HT1080 (cell line): ENCODE measurements at places on chromosomes 13 and 19.
A peak's percentile ranks its signal among the peaks of the same experiment; 100 is the strongest.

DNA sequence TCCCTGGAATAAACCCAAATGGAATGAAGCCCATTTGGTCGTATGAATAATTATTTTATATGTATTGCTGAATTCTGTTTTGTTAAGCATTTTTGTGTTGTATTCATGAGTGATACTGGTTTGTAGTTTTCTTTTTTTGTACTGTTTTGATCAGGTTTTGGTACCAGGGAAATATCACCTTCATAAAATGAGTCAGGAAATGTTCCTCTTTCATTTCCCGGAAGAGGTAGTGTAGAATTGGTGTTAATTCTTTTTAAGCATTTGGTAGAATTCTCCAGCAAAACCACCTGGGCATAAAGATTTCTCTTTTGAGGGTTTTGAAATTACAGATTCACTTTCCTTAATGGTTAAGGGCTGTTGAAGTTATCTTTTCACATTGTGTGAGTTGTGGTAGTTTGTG, 13.3 kb downstream of the SPATA13 start:
- DNase-seq: no peak

DNA sequence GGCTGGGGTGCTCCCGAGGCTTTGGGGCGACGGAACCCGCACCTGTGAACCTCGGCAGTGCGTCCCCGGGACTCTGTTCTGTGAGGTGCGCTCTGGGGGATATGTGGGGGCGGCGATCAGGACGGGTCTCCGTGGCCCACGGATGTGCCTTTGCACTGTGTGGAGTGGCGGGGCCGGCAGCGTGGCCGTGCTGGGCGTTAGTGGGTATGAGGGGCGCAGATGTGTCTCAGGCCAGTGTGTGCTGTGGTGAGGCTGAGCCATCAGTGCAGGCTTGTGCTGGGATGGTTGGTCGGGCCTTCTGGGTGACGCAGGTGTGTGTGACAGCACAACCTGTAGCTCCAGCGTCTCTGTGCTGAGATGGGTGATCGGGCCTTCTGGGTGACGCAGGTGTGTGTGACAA, 16.9 kb downstream of the ZNF331 start:
- DNase-seq: no peak

- peak; percentile 52 for DNase-seq
These were observed 730.8 kb downstream of the EFNB2 start for GRCh38 chr13:105804561-105805190.

DNA sequence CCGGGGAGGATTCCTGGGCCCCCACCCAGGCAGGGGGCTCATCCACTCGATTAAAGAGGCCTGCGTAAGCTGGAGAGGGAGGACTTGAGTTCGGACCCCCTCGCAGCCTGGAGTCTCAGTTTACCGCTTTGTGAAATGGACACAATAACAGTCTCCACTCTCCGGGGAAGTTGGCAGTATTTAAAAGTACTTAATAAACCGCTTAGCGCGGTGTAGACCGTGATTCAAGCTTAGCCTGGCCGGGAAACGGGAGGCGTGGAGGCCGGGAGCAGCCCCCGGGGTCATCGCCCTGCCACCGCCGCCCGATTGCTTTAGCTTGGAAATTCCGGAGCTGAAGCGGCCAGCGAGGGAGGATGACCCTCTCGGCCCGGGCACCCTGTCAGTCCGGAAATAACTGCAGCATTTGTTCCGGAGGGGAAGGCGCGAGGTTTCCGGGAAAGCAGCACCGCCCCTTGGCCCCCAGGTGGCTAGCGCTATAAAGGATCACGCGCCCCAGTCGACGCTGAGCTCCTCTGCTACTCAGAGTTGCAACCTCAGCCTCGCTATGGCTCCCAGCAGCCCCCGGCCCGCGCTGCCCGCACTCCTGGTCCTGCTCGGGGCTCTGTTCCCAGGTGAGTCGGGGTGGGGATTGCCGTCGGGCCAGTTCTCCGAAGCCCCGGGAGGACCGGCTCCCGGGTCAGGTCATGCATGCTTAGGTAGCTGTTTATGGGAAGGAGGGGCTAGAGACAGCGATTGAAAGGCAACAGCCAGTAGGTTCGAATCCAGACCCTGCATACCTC, at the start of gene ICAM1:
Gene ICAM1, plus strand, starts transcription at position 505 of the 779 bp plus-strand sequence. Its CDS starts 40 bp downstream, at position 545.
- DNase-seq: no peak

DNA sequence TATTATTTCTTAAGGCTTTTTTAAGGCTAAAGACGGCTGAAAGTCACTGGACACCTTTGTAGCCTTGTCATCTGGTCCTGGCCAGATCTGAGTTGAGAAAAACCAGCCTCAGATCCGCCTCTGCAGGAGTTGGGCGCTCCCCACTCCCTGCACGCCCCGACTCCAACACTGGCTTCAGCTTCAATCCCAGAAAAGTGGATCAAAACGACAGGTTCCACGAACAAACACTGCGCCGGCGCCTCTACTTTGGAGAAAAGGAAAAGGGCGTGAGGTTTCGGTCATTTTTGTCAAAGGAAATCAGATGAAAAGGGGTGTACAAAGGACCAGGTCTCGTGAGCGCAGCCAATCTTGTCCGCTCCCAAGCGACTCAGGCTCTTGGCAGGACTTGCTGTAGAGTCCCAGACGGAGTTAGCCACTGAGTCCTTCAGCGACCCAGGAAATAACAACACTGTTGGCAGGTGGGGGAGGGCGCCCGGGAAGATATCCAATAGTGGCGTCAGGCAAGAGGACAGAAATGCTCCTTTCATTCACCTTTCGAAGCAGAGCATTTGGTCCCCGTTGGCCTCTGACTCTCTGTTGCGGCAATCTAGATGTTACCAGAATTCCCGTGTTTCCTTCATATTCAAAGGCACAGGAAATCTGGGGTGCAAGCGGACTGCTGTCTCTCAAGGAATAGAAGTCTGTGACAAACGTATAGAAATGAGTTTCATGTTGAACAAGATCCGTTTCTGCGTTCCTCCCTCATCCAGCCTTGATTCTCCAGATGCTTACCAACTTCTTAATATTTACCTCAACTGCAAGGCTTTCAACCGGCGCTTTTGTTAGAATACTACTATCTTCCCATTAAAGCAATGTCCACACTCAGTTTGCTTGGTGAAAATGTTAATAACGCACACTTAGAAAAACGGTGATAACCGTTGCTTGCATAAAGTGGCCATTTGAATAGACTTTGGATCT, 1.8 kb upstream of the CCNA1 start:
- DNase-seq: no peak

DNA sequence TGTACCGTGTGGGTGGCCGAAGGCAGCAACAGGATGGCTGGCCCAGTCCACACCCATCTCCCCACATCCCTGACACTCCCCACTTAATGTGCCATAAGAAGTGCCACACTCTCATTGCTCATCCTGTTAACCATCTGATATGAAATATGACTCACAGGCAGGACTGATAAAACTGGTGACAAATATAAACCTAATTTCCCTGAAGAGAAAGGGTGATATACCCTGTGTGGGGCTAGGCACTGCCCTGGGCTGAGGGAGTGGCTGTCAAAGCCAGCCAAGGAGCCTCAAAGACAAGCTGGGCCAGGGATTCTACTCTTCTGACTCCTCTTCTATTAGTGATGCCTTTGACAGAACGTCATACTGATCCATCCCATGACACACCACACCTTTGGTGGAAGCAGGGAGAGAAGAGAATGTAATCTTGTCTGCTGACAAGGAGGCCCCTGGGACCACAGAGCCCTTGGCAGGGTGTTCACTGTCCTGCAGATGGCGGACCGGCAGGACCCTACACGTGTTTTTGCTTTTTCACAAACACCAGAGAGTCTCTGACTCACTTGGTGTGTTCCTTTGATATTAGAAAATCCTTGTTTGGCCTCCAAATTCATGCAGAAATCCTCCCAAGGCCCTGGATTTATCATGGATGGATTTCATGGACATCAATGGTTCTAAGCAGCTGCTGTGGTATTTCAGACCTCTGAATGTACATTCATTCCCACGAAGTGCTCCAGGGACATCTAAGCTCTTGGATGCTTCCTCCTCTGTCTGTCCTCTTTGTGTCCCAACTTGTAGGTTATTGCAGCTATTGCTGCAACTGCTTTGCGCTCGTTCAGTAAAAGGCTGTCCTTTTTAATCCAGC, 98.0 kb upstream of the WASF3 start:
- DNase-seq: peak; percentile 23

DNA sequence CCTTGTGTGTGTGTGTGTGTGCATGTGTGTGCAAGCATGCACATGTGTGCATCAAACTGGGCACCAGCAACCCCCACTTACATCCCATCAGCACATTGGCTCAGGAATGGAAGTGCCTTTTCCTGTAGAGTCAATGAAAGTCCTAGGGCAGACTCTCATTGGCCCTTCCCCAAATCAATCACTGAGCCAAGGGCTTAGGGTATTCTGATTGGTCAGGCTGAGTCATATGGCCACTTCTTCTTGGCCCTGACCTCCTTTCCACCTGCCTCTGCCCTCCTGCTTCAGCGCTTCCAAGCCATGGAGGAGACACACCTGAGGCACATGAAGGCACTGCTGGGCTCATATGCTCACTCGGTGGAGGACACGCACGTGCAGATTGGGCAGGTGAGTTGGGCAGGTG, 20.9 kb downstream of the FCHO1 start:
- no peak for DNase-seq

- DNase-seq: peak; percentile 29
These were observed 6.8 kb downstream of the ELL start for GRCh38 chr19:18514800-18515682.

- DNase-seq: no peak
These were observed 73.1 kb downstream of the CEBPG start for GRCh38 chr19:33446330-33447293.

GRCh38 chr19:988510-988909, 4.4 kb downstream of the WDR18 start:
- DNase-seq: no peak

DNA sequence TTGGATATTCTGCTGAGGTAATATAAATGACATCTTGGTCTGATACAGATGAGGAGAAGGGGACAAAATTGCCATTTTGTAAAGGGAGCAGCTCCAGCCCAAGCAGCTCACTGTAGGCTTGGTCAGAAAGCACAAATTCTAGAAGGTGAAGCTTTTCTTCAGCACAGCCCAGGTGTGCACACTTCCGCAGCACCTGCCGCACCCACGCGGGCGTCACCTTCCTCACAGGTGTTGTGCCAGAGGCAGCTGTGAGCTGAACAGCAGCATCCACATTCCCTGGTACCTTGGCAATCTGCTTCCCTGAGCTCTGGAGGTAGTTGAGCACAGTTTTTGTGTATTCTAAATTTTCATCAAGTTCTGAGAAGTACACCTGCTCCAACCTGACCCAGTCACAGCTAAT, 79.0 kb downstream of the SACS start:
- DNase-seq: no peak

DNA sequence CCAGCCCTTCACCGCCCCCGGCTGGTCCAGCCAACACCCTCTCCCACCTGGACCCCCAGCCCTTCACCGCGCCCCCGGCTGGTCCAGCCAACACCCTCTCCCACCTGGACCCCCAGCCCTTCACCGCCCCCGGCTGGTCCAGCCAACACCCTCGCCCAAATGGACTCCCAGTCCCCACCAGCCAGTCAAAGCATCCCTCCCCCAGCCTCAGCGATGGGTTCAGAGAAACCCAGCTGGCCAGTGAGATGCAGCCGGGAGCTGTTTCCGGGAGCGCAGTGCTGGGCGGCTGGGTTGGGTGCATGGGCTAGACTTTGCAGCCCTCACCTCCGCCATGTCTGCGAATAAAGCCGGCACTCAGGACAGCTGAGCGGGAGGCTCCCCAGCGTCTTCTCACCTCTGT, 6.5 kb upstream of the CDC34 start:
- DNase-seq: no peak

DNA sequence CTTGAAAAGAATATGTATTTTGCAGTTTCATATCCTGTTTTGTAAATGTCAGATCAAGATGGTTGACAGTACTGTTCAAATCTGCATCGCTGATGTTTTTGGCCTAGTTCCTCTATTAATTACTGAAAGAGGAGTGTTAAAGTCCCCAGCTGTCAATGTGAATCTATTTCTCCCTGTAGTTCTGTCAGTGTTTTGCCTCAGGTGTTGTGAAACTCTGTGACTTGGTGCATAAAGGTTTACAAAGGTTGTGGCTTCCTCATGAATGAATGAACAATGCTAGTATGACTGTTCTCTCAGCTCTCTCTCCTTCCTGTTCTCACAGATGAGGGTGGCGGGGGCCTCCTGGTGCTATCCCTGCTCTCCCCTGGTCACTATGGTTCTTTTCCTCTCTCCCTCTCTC, 142.4 kb downstream of the MYCBP2 start:
- peak; percentile 62 for DNase-seq

DNA sequence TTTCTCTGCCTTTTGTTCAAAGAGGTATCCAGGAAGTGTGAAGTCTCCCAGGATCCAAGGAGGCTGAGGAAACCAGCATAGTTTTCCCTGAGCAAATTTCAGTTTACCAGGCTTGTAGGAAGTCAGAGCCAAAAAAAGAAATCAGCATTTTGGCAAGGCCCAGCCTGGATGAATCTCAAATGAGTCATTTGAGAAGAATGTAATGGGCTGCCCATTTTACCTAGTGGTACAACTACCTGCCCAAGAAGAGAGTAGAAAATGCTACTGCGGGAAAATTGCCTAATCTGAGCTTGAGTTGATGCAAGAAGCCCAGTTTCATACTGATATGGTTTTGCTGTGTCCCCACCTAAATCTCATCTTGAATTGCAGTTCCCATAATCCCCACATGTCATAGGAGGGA, 284.1 kb upstream of the ZNF507 start:
- DNase-seq: no peak

GRCh38 chr19:46580247-46580646, 20.9 kb upstream of the CALM3 start:
- DNase-seq: no peak

DNA sequence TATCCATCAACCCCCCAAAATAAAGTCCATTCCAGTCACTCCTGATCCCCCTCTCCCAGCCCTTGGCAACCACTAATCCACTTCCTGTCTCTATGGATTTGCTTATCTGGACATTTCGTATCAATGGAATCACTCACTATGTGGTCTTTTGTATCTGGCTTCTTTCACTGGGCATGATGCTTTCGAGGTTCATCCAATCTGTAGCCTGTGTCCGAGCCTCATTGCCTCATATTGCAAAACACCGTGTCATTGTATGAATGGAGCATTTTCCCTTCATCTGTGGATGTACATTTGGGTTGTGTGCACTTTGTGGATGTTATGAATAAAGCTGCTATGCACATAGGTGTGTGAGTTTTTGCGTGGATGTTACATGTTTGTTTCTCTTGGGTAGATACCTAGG, 1.4 kb upstream of the FZR1 start:
- no peak for DNase-seq

GRCh38 chr13:49082653-49083536, 107.2 kb downstream of the FNDC3A start:
- peak; percentile 51 for DNase-seq

- peak; percentile 4 for DNase-seq
These were observed 1.2 kb downstream of the NUDT15 start for GRCh38 chr13:48038761-48039160.

GRCh38 chr13:35672611-35673010, 196.1 kb upstream of the MAB21L1 start:
- DNase-seq: no peak

- DNase-seq: peak; percentile 91
These were observed 6.6 kb upstream of the GADD45B start for GRCh38 chr19:2469102-2469914.

- DNase-seq: no peak
These were observed 22.4 kb downstream of the SIPA1L3 start for GRCh38 chr19:37929355-37929923.
